Ureter (tissue), 1 donor: ENCODE measurements at places on chromosomes 13 and 19. TPM values are rescaled to one million over a fixed set of nuclear protein-coding genes. Genes with fewer than 3 reads are reported as not detected.

Gene CAB39L
- total RNA-seq: 73.9 TPM

Gene CD33
- 4.0 TPM for total RNA-seq

Gene C19orf18
- 2.2 TPM for total RNA-seq

DNA sequence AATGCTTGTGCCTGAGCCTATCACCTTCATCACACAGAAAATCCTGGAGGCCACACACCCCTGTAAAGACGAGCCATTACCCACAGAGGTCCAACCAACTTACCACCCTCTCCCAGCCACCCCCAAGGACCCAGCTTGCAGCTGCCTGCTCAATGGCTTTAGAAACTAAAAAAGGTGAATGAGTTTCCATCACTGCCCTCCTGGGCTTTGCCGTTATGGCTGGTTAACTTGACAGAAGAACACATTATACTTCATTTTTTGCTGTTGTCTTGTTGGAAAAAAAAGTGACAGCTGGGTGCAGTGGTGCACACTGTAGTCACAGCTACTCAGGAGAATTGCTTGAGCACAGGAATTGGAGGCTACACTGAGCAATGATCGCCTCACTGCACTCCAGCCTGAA lies 17.4 kb upstream of the FEM1A start:
- no peak for DNase-seq

DNA sequence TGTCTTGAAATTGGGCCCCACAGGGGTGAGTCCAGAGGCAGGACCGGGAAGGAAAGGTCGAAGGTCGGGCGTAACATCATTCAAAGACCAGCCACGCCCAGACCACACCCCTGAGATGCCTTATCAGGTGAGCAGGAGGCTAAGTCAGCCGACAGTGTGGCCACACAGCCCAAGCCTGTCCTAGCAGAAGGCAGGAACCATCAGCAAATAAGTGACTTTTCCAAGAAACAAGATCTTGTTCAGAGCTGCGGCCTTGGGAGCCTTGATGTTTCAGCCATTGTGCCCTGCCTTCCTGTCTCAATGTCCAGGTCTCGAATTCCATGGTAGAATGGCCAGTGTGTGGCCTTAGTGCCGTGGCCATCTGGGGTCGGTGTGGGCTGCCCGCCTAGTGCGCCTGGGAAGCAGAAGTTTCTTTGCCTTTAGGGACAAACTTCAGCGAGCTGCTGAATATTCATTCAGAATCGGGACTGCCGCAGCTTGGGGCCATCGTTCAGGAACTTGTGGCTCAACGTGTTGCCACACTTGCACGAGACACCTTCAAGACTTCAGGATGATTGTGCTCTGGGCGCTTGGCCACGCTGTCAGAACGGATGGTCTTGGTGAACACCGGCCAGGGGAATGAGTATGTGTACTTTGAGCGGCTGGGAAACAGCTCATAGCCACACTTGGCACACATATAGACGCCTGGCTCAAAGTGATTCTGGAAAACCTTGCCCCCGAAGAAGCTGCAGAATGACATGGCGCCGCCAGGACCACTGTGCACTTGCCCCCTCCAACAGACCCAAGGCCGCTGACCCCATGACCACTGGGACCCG lies 6.1 kb upstream of the IFNL4 start:
- no peak for DNase-seq

- no peak for DNase-seq
Observed at GRCh38 chr13:75774176-75774575, 138.0 kb downstream of the LMO7 start.

- DNase-seq: no peak
Observed at GRCh38 chr19:52191951-52192350, 2.1 kb downstream of the PPP2R1A start.

DNA sequence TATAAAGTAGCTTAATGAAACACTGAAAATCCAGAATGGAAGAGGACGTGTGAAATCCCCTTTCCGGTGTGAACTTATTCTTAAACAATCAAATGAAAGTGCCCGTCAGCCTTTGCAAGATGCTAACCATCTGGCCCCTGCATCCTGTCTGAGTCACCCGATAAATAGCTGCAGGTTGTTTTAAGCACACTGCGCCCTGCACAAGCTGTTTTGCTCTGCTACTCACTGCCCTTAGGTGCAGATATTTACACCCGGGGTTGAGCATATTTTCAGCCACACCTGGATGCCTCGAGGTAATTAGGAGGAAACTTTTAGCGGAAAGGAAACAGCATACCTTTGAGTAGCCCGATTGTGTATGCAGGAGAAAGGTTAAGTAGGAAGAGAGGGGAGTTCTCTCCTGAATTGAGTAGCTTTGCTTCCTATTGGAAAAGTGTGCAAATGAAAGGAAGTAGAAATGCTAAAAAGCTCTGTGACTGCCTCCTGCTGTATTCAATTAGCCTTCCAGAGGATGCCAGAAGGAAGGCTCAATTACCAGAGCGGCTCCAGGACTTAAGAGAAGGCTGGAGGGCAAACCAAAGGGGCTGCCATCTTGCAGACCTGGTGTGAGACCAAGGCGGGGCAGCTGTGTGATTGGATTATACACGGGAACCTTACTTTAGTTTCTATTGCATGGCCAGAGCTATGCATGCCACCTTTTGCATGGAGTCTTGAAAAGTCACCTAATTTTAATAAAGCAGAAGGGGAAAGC lies 42.5 kb downstream of the IRS2 start:
- DNase-seq: no peak

DNA sequence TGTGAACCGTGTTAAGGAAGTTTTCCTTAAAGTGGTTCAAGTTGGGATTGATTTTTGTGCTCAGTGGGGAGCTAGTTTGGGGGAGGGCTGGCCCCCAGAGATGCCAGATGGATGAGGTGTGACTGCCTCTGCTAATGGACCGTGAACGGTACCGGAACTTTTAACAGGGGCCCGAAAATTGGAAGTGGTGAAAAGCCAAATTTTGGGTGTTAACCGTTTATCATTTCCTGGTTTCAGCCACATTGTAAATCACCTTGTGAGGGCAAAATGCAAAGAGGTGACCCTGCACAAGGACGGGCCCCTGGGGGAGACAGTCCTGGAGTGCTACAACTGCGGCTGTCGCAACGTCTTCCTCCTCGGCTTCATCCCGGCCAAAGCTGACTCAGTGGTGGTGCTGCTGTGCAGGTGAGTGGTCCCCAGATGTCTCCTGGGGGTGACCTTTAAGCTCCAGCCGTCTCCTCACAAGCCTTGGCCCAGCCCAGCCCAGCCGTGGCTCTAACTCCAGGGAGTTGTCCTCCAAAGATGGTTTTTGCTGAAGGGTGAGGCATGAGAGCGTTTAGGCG lies 18.2 kb downstream of the UPF1 start:
- no peak for DNase-seq

DNA sequence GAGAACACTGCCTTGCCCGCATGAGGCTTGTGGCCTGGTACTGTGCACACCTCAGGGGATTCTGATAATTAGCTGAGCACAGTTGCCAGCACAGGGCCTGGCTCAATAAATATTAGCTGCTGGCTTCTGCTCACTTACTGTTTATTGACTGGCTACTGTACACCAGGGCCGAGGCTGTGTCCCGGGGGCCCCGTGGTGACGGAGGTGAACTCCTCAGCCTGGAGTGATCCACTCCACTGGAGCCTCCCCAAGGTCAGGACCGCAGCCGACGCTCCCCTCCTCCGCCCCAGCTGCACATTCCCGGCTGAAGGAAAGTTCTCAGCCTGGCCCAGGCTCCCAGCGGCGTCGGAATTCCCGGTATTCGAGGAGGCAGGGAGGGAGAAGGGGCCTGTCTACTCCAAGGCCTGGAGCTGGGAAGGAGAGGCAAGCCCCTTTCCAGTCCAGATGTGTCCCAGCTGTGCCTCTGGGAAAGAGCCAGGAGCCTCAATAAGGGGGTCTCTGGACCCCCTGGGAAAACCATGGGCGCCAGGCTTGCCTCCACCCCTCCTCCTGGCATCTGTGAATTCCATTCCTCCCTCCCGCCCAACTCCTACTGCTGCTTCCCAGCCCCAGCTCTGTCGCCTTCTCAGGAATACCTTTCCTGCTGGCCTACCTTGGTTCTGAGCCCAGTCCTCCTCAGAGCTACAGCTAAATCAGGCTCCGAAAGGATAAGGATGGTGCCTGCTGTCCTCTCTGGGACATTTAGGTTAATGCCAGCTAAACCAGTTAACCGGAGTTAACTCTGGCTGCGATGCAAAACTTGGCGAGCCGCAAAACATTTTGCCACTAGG lies 7.3 kb downstream of the RPS16 start:
- no peak for DNase-seq

- DNase-seq: no peak
Observed at GRCh38 chr19:40810160-40810559, 11.2 kb downstream of the EGLN2 start.

- DNase-seq: no peak
Observed at GRCh38 chr19:532561-533363, 1.2 kb downstream of the CDC34 start.

GRCh38 chr19:50500060-50500752 lies 10.8 kb downstream of the JOSD2 start:
- no peak for DNase-seq

DNA sequence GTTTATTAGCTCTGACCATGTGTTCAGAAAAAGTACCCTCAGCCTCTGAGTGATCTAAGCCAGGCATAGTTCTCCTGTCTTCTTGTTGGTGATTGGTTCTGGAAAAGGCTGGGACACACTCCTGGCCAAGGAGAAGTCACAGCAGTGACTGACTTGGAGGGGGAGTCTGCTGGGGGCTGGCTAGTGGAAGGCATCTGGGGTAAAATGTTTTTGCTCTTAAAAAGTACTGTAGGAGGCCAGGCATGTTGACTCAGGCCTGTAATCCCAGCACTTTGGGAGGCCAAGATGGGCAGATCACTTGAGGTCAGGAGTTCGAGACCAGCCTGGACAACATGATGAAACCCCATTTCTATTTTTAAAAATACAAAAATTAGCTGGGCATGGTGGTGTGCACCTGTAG lies 21.7 kb downstream of the FAM187B start:
- peak; percentile 15 for DNase-seq

DNA sequence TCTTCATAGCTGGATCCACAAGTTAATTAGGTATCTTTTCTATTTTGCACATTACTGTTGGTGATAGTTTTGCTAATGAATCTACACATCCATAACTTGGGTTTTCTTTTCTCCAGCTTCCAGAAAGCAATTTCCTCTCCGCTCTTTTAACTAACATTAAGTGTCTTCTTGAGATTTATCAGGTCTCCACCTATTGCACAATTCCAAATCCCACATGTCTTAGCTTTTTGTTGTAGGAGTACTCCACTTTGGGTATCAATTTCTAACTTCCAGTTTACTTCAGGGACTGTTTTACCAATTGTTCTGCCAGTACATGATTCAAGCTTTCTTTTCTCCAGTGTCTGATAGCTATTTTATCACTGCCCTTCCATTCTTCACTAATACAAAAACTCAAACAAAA lies 129.6 kb downstream of the OLFM4 start:
- DNase-seq: no peak

DNA sequence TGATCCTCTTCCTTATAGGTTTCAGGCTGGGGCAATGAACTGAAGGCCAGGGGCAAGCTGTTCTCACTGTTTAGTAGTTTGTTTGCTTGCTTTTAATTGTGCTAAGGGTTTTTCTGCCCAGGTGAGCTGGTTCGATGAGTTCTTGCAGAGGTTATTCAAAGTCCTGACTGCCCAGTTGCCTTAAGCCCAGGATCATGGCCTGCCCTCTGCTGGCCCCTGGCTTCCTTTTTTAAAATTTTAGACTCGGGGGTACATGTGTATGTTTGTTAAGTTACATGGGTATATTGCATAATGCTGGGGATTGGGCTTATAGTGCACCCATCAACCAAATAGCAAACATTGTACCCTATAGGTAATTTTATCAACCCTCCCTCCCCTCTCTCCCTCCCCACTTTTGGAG lies 65.7 kb downstream of the ZNF536 start:
- DNase-seq: no peak
